ENCODE measurements at places on chromosomes 5 and 9.

DNA sequence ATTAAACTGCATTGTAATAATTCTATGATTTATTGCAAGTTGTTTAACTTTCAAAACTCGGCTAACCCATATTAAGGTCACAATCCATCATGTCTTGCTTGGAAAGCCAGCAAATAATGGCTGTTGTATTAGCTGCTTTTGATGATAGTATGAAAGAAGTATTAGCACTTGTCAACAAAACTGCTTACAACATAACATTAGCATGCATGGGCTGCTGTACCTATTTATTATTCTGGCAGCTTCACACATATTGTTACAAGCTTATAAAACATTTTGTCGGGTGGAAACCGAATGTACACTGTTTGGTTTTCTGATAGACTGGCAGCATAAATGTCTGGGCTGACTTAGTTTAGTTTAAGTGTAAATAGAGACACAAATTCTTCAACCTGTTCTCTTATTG lies 378.3 kb downstream of the KIAA0825 start:
- no peak for DNase-seq

- no peak for DNase-seq
These were observed 1.1 kb upstream of the PRKAA1 start for GRCh38 chr5:40799258-40799657.

GRCh38 chr5:170293273-170293672 lies 4.3 kb downstream of the LCP2 start:
- peak; percentile 33 for DNase-seq

DNA sequence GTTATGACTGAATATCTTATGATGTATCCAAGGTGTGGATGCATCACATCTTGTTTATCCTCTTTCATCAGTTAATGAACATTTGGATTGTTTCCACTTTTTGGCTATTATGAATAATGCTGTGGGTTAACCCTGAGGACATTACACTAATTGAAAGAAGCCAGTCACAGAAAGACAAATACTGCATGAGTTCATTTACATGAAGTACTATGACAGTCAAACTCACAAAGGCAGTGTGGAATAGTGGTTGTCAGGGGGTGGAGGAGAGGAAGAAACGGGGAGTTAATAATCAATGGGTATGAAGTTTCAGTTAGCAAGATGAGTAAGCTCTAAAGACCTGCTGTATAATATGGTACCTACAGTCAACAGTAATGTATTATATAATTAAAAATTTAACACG lies 409.4 kb upstream of the CTNND2 start:
- DNase-seq = no peak

- no peak for DNase-seq
These were observed 612.6 kb downstream of the EBF1 start for GRCh38 chr5:158487156-158487555.

DNA sequence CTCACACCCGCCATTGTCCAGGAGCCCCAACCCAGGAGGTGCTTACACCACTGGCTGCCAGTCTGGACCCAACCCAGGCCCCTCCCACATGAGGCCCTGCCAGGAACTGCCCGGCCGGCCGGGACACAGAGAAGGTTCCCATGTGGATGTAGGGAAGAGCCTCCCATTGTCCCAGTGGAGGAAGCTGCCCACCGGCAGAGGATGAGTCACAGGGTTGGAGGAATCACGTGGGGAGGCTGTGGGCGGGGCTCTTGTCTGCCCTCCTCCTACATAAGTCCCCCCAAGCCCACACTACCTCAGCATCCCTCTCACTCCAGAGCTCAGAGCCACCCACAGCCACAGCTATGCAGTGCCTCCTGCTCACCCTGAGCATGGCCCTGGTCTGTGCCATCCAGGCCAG lies 26.1 kb downstream of the PAEP start:
- no peak for DNase-seq

DNA sequence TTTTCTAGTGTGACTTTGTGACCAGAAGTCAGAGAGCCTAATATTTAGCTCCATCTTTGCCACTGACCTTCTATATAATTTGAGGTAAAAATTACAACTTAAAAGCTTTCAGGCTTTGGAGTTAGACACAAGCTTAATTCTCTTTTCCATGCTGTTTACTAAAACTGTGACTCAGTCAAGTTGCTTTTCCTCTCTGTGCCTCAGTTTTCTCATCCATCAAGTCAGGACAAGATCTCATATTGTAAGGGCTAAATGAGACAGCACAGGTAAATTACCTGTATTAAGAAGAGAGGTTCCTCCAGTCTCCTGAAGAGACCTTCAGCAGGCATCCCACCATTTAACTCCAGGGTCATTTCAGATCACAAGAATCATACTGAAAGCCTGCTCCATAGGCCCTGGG lies 339.2 kb downstream of the ASTN2 start:
- no peak for DNase-seq

DNA sequence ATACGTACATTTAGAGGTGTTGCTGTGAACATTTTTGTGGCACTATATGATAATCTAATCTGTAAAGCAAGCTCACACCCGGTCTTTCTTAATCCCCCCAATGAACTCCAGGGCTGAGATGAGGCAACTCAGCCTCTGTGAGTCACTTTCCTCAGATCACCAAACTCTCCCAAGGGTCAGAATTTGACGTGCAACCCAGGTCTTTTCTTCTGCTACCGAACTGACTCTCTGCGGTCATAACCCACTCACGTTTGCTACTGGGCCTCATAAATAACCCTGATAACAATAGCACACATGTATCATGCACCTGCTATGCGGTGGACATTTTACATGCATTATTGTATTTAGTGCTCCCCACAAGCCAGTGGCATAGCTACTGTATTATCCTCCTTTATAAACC lies 153.1 kb downstream of the DROSHA start:
- no peak for DNase-seq

- DNase-seq = no peak
These were observed 8.1 kb downstream of the BASP1 start for GRCh38 chr5:17225520-17225919.

GRCh38 chr5:1763548-1763911 lies 36.1 kb downstream of the MRPL36 start:
- DNase-seq = peak; percentile 64

DNA sequence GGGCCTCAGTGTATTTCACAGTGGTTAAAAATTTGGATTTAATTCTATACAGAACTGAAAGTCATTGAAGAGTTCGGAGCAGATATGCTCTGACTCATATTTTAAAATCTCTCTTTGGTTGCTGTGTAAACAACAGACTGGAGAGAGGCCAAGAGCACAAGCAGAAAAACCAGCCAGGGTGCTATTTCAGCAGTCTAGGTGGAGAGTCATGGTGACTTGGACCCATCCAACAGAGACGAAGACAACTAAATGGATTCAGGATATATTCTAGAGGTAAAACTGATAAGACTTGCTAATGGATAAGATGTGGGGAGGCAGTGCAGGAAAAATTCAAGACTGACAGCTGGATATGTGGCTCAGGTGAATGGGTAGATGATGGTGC lies 168.9 kb downstream of the MAPKAP1 start:
- DNase-seq = no peak

DNA sequence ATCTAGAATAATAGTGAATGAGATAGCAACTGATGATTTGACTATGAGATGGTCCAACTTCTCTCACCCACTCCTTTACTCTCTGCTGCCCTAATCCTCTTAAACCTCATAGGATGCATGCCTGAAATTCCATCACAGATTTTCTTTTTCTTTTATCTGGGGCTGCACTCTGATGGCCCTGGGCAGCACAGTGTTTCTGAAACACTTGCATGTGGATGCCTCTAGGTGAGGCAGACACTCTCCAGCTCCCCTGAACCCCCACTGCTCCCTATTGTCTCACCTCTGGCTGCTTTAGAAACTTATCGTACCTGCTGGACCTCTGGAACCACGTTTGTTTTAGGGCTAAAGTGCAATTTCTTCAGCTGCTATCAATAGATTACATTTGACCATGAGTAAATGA lies 67.5 kb downstream of the HTR4 start:
- DNase-seq = no peak

GRCh38 chr9:122091682-122092592 lies 1.2 kb downstream of the TTLL11 start:
- DNase-seq = no peak

- DNase-seq = peak; percentile 60
These were observed 50.1 kb downstream of the COL27A1 start for GRCh38 chr9:114205171-114206015.

DNA sequence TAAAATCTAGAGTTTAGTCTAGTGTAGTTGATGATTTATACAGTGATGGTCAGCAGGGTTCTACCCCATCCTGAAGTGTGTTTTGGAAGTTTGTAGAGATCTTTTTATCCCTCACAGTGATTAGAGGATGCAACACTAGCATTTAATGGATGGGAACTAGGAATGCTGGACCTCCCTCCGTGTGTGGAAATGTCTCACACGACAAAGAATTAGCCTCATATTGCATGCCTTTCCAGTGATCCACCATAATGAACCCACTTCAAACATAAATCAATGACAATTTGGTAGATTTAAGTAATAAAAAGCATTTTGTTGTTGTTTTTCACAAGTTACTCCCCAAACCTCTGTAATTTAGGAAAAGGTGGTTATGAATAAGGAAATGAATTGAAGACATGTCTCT lies 82.5 kb upstream of the LMNB1 start:
- DNase-seq = no peak

DNA sequence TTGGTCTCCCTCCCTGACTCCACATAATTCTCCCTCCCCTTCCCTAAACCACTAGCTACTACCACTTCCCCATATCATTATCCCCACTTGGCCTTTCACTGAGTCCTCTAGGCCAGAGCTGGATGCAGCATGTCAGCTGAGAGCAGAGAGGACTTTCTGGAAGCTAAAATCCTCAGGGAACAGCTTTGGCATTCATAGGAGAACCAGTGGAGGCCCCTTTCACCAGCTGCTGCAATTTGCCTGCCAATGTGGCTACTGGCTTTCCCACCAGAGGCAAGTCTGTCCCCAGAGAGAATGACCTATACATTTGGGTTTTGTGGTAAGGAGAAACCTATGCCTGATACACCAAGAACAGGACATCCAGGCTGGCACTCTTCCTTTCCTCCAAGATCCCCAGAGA lies 14.4 kb downstream of the FAM219A start:
- no peak for DNase-seq

- peak; percentile 57 for DNase-seq
These were observed 11.8 kb downstream of the QRFP start for GRCh38 chr9:130884542-130885483.

- no peak for DNase-seq
These were observed 30.0 kb downstream of the NREP start for GRCh38 chr5:111726986-111727385.

DNA sequence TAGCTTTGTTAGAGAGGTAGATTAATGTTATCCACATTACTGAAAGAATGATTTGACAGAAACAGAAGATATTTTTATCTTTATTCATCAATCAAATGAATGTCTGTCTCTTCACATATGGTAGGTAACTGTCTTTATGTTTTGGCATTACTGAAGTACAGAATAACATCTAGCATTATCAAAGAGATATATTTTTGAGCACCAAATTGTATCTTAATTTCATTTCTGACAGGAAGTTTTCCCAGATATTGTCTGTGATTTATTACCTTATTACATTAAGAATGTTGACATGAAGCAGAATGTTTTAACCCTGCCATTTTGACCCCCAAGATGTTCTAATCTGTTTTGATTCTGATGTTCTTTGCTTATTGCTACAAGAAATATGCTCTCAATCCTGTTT lies 20.3 kb downstream of the CNTRL start:
- DNase-seq = no peak
